HT-29 (cell line): ENCODE measurements at places on chromosomes 11 and 22. TPM values are rescaled to one million over a fixed set of nuclear protein-coding genes. Genes with fewer than 3 reads are reported as not detected.

C11orf91 gene
- 0.31 TPM in 1 of 2 replicates, not detected in the other for total RNA-seq

TESMIN gene
- 26.3 and 31.7 TPM in 2 replicates for total RNA-seq

VWA5A gene
- 0.18 and 0.81 TPM in 2 replicates for total RNA-seq

CTSF gene
- total RNA-seq: not detected in 2 replicates

NDUFA6 gene
- total RNA-seq: 49.0 and 57.6 TPM in 2 replicates

ADAMTS15 gene
- total RNA-seq: not detected in 2 replicates

PTPRCAP gene
- 1.9 and 4.0 TPM in 2 replicates for total RNA-seq

CYTH4 gene
- not detected in 2 replicates for total RNA-seq

UPK3A gene
- total RNA-seq: 4.7 and 6.0 TPM in 2 replicates

SGSM1 gene
- total RNA-seq: 0.13 and 0.23 TPM in 2 replicates

WT1 gene
- not detected in 2 replicates for total RNA-seq

DCDC1 gene
- 0.37 TPM in 1 of 2 replicates, not detected in the other for total RNA-seq

KDM4D gene
- 0.18 and 0.31 TPM in 2 replicates for total RNA-seq

TMEM41B gene
- total RNA-seq: 106 and 108 TPM in 2 replicates

C11orf97 gene
- total RNA-seq: not detected in 2 replicates

MS4A1 gene
- total RNA-seq: not detected in 2 replicates

OR4S2 gene
- not detected in 2 replicates for total RNA-seq

RFPL2 gene
- total RNA-seq: not detected in 2 replicates

CARD16 gene
- not detected in 2 replicates for total RNA-seq

SLC35C1 gene
- total RNA-seq: 28.3 and 37.2 TPM in 2 replicates

APOBEC3A gene
- total RNA-seq: not detected in 2 replicates
